ENCODE measurements at places on chromosomes 6 and 20. TPM values are rescaled to one million over a fixed set of nuclear protein-coding genes. Genes with fewer than 3 reads are reported as not detected.

Gene CST4
- total RNA-seq: not detected

DNA sequence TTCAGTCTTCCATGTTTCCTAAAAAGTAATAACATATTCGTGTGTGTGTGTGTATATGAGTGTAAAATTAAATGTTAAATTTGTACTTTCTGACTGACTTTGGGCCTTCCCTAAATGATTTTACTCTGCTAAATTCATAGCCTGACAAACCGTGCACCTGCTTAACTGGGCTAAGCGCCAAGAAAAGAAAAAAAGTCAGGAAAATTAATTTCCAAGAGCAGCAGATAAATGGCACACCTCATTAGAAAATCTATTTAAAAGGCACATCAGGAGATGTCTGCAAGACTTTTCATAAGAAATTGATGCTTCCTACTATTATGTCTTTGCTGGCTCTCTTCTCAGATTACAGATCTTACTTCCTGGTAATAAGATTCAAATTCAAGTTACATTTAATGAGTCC is 72.4 kb downstream of the TRDN start:
- DNase-seq: no peak

- DNase-seq: no peak
Measured at GRCh38 chr6:16412982-16413381, 174.6 kb downstream of the GMPR start.

- no peak for DNase-seq
Measured at GRCh38 chr6:40714143-40714542, 127.0 kb upstream of the LRFN2 start.

DNA sequence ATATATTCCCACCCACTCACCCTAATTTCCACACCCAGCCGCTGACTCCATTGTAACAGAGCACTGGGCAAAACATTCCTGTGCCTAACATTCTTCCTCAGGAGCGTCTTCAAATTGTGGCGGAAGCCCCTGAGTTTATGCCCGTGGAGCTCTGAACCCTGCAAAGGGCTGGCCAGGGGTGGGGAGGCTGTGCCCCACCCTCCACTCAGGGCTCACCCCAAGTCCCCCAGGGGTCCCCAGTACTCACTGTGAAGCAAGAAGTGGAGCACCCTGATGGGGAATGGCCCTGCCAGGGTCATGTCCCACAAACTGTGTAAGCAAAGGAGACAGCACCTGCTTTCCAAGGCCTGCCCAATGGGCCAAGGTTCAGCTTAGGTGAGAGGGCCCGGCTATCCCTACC is 303.2 kb downstream of the PREX1 start:
- DNase-seq: no peak

Gene OGFRL1
- total RNA-seq: 13.6 TPM

Data from foreskin keratinocyte (primary cell).